ENCODE measurements at places on chromosomes 11 and 22.

DNA sequence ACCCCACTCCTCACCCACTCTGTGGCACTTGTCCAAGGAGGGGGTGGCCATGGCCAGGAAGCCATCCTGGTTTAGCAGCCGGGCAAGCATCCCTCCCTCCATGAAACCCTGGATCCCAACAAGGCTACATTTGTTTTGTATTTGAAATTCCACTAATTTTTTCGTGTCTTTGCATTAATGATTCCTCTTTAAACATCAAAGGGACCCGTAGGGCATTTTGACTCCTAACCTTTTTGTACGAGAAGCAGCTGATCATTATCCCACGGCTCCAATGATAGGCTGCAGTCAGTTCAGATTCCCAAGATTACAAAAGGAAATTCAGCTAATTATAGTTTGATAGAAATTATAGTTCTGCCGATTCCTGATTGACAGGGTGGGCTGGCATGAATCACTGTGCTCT, 10.7 kb downstream of the MYEOV start:
- DNase-seq: no peak

- DNase-seq: no peak
Measured at GRCh38 chr11:130120045-130120444, 39.5 kb upstream of the ST14 start.

GRCh38 chr11:35792148-35792845, 129.7 kb downstream of the TRIM44 start:
- DNase-seq: no peak

- DNase-seq: no peak
Measured at GRCh38 chr11:120805960-120806555, 217.8 kb upstream of the TBCEL start.

DNA sequence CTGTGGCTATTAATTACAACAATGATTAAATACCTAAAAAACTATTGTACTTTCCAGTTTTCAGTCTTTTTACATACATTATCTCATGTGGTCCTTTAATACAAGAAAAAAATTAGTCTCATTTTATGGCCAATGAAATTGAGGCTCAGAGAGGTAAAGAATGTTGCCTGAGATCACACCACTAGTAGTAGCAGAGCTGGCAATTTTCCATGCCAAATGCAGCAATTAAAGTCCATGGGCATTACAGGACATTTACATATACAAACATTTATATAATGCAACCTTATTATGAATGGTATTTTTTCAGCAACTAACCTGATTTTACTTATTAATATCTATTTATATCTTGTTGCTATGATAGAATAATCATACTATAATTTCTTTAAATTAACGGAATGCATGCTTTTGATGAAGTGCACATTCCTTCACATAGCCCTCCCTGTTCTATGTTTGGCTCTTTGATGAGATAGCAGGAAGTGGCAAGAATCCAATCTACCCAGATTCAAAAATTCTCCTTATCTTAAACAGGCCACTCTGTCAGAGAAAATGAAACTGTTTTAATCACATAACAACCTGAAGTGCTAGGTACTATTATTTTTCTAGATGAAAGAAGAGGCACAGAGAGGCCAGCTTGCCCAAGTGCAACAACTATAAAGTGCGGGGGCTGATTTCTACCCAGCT, 120.9 kb upstream of the LDLRAD3 start:
- DNase-seq: no peak

GRCh38 chr11:86156397-86156955, 87.6 kb upstream of the PICALM start:
- DNase-seq: no peak

- no peak for DNase-seq
Measured at GRCh38 chr11:501001-501682, 5.9 kb downstream of the RNH1 start.

GRCh38 chr22:28015046-28015425, 96.0 kb upstream of the PITPNB start:
- DNase-seq: no peak

- no peak for DNase-seq
Measured at GRCh38 chr11:17898782-17899181, 114.1 kb downstream of the SERGEF start.

GRCh38 chr11:59510941-59511589, at the start of gene OR4D9:
Gene OR4D9 (plus strand): TSS chr11:59511539. CDS start chr11:59514913, 3,374 bp downstream.
- DNase-seq: no peak

GRCh38 chr11:112961146-112961668, at the start of gene NCAM1:
Gene NCAM1 (plus strand): TSS chr11:112961420.
- peak; percentile 88 for DNase-seq

DNA sequence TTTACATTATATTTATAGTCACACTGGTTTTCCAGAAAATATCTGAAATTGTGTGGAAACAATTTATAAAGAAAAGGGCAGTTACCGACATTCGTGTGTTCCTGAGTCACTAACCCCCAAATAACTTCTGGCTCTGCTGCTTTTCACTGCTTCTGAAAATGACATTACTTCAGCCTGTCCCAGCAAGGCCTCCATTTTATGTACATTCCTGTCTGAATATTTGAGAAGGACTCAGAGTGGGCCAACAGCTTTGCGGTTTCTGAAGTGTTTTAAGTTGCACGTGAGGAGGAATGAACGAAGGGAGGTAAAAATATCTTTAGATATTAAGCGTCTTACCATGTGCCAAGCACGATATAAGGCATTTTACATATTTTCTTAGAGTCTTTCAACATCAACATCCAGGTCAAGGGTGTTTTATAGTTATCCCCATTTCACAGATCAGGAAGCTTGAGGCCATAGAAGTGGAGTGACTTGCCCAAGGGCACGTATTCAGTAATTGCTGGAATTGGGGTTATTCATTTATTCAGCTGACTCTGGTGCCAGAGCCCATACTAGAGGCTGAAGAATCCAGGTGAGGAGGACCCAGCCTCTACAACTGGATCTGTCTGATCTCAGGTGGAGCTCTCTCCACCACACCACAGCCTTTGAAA, 30.8 kb upstream of the WNT11 start:
- DNase-seq: no peak

DNA sequence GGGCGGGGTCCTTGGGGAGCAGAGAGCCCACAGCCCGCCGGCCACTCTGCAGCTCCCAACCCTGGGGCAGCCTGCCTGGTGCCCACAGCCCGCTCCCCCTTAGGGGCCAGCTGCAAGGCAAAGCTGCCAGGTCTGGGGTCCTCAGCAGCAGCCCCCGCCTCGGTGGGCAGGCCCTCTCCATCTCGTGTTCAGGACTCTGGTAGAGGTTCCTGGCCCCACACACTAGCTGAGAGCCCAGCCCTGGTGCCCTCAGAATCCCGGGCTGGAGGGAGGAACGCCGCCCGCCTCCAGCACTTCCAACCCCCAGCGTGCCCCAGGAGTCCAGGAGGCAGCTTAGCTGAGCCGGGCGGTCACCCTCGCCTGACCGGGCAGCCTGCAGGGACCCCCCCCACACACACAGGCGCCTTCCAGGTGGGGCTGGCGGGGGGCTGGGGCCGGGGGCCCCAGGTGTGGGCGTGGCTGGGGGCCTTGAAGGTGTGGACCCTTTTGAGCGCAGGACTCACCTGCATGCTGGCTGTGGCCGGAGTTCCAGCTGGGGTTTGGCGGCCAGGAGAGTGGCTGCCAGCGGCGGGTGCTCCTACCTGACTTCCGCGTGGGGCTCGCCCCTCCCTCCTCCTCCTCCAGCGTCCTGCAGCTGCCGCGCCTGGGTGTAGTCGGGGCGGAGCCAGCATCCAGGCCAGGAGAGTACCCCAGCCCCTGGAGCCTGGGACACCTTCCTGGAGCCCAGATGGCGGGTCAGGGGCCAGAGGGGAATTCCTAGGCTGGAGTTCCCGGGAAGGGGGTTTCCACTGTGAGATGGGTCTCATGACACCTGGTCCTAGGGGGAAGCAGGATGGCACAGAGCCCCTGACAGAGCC, at the start of gene ANO9:
TSS of gene ANO9 (minus strand) at position 594 of the 857 bp plus-strand sequence. CDS start at position 509, 85 bp downstream.
- DNase-seq: no peak

DNA sequence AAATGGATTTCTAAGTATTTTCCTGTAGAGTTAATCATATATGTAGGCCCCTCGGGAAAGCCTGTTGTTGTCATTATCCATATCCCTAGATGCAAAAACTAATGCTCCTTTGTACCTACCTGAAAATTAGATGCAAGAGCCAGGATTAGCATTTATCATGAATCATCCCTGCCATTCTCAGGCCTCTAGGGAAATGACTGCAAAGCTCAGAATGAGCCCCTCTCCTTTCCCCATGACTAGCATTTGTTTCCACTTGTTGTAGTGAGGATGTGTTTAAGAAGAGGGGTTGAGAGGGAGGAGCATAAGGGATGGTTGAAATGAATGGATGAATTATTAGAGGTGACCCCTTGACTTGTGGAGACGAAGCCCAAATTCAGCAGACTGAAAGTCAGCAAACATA, 537.9 kb downstream of the NTM start:
- no peak for DNase-seq

- no peak for DNase-seq
Measured at GRCh38 chr11:131219646-131220045, 150.8 kb upstream of the NTM start.

DNA sequence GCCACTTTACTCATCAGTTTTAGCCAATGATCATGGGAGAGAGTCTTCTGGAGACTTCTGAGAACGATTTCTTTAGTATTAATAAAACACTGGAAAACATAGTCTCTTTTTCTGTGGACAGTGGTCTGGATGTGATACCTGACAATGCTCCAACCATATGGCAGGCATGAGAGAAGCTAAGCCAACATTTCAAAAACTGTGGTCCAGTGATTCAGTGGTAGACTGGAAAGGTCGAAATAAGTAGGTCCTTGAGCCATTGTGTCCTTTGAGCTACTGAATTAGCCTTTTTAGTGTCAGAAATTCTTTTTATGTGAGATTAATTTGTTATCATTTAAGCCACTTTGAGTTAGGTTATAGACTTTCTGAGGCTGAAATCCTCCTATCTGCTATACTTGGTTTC, 197.7 kb upstream of the CTSC start:
- no peak for DNase-seq

GRCh38 chr11:19087658-19088057, 27.1 kb upstream of the MRGPRX2 start:
- DNase-seq: no peak

- no peak for DNase-seq
Measured at GRCh38 chr22:48642550-48642949, 1185.1 kb downstream of the BRD1 start.

GRCh38 chr22:32712644-32713355, 88.7 kb upstream of the TIMP3 start:
- no peak for DNase-seq

GRCh38 chr11:29032384-29033149, 924.4 kb downstream of the METTL15 start:
- DNase-seq: no peak

GRCh38 chr11:3223932-3224381, 5.3 kb upstream of the MRGPRG start:
- no peak for DNase-seq

- DNase-seq: no peak
Measured at GRCh38 chr11:93493252-93493897, 49.8 kb downstream of the SMCO4 start.

DNA sequence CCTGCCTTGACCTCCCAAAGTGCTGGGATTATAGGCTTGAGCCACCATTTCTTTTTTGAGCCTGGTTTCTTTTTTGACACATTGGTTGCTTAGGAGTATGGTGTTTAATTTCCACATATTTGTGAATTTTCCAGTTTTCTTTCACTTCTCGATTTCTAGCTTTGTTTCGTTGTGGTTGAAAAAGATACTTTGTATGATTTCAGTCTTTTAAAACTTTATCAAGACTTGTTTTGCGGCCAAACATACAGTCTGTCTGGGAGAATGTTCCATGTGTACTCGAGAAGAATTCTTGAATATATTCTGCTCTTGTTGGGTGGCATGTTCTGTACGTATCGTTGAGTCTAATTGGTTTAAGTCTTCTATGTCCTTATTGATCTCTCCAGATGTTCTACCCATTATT, 20.8 kb downstream of the SHANK3 start:
- DNase-seq: no peak
